ENCODE measurements at places on chromosomes 7 and 10.

- no peak for DNase-seq
Observed at GRCh38 chr7:157618091-157618726, 281.4 kb downstream of the DNAJB6 start.

DNA sequence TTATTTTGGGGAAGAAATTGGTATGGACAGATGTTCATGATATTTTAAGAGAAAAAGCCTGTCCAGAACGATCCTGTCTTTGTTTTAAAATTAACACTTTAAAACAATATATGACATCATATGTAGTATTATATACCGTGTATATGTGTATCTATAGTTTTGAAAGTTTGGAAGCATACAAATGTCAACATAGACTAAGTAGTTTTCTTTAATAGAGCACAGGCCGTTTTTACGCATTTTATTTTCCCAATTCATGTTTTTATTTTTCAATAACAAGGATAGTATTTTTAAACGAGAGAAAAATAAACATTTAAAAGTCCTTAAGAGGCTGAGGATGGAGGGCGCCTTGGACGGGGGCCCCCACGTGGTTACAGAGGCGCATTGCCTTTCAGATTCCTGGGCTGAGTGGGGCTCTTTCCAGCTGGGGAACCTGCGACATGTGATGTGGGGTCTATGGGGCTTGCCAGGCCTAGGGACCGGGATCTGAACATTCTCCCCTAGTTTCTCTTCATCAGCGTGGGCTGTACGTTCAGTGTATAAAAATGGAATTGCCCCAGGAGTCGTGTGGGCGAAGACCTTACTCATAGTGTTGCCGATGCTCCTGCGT lies 127.8 kb upstream of the ZNF746 start:
- peak; percentile 44 for DNase-seq

DNA sequence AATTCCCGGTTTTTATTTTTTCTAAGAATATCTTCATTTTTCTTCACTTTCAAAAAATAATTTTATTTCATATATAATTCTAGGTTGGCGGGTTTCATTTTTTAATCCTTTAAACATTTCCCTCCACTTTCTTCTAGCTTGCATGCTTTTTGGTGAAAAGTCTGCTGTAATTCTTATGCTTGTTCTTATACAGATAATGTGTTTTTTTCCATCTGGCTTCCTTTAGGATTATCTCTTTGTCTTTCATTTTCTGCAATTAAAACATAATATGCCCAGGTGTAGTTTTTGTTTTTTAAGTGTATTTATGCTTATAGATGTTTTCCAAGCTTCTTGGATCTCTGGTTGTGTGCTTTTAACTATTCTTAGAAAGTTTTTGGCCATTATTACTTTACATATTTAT lies 341.3 kb upstream of the SEMA3C start:
- DNase-seq: no peak

- no peak for DNase-seq
Observed at GRCh38 chr7:139896831-139897230, 67.8 kb downstream of the TBXAS1 start.

DNA sequence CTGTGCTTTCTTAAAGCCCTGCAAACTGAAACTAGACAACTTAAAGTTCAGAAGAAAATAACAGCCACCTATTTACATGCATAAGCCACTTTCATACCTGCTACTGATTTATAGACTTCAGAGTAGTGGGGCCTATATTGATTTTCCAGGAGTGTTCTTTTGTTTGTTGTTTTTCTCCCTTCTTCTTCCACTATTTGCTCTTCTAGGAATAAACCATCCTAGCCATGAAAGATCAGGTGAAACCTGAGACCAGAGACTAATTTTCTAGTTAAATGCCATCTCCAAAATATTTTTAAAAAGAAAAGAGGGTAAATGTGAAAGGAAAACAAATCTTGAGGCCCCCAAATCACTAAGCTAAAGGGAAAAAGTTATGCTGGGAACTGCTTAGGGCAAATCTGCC lies 72.4 kb upstream of the C1GALT1 start:
- no peak for DNase-seq

DNA sequence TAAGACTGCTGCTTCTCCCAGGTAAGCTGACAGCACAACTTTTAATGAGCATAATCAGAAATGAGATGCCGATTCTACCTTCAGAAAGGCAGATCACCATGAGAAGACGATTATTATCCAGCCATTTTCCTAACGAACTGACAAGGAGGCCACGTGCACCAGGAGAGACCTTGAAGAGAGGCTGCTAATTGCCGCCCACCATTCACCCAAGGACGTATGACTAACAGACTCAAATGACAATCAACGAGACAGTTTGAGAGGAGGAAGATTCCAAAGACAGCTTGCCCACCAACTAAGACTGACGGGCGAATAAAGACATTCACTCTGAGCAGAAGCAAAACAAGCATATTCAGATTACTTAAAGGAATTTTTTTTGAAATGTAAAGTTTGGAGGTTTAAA lies 301.9 kb upstream of the TAC1 start:
- DNase-seq: no peak

- no peak for DNase-seq
Observed at GRCh38 chr10:51666456-51666855, 32.9 kb downstream of the CSTF2T start.

DNA sequence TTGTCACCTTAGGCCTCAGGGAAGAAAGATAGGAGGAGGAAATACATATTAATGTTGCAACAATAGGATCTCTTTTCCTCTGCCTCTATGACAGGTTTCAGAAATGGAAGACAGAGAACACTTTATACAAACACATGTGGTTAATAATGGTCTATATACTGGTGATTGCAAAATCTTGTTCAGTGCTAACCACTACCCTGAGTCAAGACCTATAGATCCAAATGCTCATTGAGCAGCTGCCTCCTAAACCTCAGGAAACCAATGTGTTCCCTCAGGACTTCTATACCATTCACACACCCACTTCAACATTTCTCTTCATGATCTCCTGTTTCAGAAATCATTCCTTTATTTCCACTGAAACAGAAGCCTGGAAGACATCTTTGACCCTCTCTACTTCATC lies 32.5 kb upstream of the VWDE start:
- no peak for DNase-seq

DNA sequence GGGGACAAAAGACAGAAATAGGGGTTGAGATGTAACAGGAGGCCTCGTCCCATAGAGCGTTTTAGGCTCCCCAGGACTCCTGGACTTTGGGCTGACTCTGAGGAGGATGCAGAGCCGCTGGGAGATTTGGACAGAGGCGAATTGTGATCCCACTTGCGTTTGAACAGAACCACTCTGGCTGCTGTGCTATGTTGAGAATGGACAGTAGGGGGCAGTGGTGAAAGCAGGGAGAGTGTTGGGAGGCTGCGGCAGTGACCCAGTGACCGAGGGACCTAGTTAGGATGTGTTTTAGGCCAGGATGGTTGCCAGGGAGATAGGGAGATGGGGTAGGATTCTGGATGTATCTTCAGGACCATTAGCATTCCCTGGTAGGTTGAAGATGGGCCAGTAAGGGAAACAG lies 271.6 kb downstream of the CCDC3 start:
- DNase-seq: no peak

DNA sequence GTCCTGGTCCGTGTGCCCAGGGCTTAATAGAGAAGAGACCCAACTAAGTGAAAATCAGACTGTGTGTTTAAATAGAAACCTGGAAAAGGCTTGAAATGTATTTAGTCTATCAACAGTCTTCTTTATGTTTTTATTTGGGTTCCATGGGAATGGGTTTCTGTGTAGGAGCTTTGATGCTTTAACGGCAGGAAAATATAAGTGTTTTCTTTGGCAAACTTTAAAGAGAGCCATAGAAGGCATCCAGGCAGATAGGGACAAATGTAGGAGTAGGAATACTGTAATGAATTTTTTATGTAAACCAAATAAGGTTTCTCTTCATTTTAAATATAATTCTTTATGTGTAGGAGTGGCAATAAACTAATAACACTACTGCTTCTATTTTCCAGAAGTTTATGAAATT lies 989.0 kb downstream of the GATA3 start:
- DNase-seq: no peak

GRCh38 chr10:96263176-96263575 lies 8.2 kb downstream of the BLNK start:
- DNase-seq: no peak

DNA sequence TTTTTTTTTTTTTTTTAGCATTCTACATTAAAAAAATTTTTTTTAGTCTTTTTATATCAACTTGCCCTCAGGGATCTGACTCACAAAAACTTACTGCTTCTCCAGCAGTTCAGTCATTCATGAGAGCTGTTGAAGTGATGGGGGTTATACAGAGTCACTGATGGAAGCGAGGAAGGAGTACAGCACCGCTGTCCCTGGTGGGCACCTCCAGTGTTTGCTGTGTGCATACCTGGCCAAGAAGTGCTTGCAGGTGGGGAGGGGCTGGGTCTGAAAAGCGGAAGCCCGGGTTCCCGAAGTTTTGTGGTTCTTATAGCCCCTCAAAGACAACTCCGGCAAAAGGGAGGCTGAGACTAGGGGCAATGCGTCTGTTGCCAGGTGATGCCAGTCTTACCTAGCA lies 46.2 kb downstream of the MINDY4 start:
- DNase-seq: no peak

GRCh38 chr7:75844158-75844557 lies 30.6 kb upstream of the CCL24 start:
- no peak for DNase-seq

DNA sequence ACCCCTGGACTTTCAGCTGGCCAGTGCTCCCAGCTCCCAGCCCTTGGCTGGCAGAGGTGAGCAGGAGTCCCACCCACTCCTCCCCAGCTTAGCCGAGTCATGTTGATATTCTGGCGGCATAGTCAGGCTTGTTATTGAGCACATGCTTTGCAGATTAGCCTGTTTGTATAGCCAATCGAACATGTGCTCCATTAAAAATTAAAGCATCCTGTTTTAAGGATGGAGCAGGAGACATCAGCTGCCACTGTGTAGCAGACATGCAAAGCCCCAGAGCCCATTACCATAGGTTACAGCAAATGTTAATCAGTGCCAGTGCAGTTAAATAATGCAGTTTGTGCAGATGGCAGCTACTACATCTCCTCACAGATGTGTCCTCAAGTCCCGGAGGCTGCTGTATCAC lies 574.6 kb upstream of the GALNT17 start:
- no peak for DNase-seq

DNA sequence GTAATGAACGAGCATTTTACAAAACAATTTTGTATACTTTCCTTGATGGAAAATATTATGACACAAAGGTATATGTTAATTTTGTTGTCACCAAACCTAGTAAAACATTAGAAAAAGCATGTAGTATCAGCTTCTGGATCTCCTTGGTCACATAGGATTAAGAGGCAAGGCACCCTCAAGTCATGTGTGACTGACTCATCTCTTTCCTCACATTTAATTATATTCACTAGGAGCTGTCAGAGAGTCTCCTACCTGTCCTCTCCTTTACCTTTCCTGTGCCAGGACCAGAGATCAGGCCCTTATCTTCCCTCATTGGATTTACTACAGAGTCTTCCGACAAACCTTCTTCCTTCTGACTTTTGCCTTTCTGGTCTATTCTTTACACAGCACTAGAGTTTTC lies 111.3 kb upstream of the RPA3 start:
- no peak for DNase-seq

DNA sequence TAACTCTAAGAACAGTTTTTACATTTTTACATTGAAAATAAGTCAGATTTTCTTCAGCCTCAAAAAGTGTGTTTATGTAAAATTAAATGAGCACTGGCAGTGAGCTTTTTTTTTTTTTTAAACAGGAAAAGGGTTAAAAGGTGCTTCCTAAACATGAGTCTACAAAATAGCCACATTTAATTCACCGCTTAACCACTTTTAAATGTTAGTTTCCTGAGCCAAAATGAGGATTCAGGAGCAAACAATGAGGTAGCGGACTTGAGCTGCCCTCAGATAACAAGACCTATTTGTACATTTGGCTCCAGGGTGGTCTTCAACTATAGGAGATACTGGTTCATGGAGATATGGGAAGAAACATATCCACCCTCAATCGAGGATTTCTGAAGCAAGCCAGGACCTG lies 22.8 kb downstream of the AKR1C3 start:
- no peak for DNase-seq

DNA sequence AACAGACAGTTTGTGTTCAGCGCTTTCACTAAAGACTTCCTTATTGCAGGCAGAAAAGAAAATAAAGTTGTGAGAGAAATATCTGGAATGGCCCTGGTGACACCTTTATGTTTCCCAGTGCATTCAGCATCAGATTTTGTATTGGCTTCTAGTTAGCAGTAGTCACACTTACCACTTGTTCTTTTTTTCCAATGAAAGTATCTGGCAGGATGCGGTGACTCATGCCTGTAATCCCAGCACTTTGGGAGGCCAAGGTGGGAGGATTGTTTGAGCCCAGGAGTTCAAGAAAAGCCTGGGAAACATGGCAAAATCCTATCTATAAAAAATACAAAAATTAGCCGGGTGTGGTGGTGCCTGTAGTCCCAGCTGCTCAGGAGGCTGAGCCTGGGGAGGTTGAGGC lies 649.6 kb downstream of the LRMDA start:
- DNase-seq: no peak

GRCh38 chr7:66964411-66964810 lies 31.0 kb downstream of the SBDS start:
- DNase-seq: no peak

- peak; percentile 45 for DNase-seq
Observed at GRCh38 chr7:94301024-94301586, 93.6 kb upstream of the COL1A2 start.

DNA sequence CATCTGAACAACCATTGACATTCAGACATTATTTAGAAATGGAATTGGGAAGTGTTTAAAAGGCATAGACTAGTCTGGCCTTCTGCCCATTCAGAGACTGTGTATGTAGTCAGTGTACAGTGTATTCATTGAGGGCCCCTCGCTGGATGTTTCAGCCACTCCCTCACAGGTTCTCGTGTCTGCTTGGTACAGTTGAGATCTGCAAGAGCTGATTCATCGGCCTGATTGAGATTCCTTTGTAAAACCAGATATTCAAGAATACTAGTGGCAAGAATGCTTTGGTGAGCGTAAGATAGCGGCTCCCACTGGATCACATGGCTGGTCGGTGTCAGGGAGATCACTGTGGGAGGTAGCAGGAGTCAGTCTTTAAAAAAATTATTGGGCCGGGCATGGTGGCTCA lies 119.5 kb downstream of the TCF7L2 start:
- no peak for DNase-seq

DNA sequence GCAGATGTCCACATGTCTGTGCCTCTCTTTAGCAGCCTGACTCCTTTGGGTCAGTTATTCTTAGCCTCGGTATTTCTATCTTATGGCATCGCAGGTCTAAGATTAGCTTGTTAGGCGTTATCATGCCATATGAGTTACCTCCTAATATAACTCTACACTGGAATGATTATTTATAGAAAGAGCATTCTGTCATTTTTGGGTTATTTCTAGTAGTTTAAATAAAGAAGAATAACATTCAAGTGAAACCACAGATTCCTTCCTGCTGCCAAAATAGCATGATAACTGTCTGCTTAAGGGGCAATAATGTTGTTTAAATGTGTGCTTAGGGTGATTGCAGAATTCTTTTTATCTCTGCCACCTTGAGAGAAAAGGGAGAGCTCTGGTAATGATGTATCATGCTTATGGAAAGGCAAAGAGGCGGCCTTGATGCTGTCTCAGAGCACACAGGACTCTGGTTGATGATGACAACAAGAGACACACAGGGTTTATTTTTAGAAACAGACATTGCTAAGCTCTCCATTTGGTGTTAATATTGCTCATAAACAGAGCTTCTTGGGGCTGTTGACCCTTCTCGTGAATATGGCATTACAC lies 10.4 kb downstream of the HDAC9 start:
- no peak for DNase-seq

Data from mesothelial cell of epicardium (in vitro differentiated cells).